ENCODE measurements at places on chromosomes 2 and 18.

GRCh38 chr2:12684471-12684936 is 32.2 kb upstream of the TRIB2 start:
- no peak for DNase-seq

GRCh38 chr2:119064567-119064966 is 94.0 kb downstream of the C1QL2 start:
- no peak for DNase-seq

DNA sequence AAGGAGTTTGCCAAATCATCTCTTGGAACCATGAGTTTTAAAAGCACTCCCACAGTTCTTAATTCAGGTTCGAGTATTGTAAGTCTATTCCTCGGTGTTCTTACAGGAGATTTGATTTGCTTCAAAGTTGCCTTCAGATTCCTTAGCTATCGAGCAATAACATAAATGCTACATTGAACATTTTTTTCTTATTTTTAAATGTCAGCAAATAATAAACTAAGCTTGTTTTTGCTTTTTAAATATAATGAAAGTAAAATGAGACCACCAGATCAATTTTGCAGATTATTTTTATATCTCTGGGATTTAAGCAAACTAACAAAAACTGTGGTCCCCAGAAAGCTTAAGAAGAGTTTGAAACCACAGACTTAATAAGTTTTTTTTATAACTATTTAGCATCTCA is 195.5 kb downstream of the LNPK start:
- DNase-seq: no peak

DNA sequence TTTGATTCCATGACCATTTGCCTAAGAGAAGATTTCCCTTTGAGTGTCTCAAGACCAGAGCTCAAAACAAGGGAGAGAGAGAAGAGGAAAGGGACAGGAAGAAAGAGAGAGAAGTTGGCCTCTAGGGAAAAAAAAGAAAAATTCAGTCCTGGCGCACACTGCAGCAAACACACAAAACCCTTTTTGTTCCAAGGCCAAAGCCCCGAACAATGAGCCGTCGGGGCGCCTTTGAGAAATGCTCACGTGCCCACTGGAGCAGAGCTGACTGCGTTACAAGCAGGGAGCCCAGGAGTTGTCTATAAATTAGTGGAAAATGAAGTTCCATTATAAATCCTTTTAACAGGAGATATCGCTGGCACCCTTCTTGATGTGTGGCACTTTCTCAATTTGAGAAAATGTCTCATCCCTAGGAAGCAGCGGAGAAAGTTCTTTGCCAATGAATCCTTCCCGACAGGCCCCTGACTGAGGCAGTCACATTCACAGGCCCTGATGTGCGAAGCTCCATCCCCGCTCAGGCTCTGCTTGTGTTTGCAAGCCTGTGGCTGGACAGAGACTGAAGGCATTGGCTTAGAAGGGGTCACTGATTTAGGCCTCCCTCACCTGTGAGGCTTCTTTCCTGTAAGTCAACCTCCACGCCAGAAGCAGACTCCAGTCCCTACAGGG is 32.1 kb upstream of the NCKAP5 start:
- no peak for DNase-seq

DNA sequence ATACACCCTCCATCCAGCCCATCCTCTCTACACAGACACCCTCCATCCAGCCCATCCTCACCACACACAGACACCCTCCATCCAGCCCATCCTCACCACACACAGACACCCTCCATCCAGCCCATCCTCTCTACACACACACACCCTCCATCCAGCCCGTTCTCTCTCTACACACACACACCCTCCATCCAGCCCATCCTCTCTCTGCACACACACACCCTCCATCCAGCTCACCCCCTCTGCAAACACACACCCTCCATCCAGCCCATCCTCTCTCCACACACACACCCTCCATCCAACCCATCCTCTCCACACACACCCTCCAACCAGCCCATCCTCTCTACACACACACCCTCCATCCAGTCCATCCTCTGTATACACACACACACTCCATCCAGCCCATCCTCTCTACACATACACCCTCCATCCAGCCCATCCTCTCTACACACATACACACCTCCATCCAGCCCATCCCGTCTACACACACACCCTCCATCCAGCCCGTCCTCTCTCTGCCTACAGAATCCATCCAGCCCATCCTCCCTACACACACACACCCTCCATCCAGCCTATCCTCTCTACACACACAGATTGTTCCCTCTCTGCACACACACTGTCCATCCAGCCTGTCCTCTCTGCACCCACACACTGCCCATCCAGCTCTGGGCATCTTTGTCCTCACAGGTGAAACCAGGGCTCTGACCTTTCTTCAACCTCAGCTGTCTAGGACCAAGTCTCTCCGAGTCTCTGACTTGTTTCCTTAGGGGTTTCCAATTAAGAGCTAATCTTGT is 81.2 kb downstream of the EIPR1 start:
- no peak for DNase-seq

DNA sequence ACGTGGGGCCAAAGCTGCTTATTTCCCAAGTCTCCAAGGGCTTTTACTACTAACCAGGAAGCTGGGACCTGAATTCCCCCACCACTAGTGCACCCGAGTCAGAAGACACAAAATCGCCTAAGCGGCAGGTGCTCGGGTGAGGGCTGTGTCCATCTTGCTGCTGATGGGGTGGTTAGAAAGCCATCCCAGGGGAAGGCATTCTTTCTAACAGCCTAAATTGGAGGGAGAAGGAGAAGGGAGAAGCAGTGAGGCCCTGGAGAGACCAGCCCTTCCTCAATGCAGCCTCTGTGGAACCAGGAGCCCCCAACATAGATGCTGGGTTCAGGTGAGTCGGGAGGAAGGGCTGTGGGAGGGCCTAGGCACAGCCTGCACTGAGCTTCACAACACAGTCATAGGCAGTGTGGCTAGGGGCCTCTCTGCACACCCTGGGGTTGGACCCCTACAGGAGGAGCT is 1.9 kb upstream of the PROM2 start:
- DNase-seq: no peak

- no peak for DNase-seq
Measured at GRCh38 chr2:96665083-96665569, 22.6 kb downstream of the FER1L5 start.

- DNase-seq: no peak
Measured at GRCh38 chr18:62723666-62724281, 8.4 kb downstream of the PHLPP1 start.

- no peak for DNase-seq
Measured at GRCh38 chr2:69789175-69789721, 40.2 kb upstream of the GMCL1 start.

- DNase-seq: no peak
Measured at GRCh38 chr2:43346602-43347567, 120.5 kb upstream of the ZFP36L2 start.

DNA sequence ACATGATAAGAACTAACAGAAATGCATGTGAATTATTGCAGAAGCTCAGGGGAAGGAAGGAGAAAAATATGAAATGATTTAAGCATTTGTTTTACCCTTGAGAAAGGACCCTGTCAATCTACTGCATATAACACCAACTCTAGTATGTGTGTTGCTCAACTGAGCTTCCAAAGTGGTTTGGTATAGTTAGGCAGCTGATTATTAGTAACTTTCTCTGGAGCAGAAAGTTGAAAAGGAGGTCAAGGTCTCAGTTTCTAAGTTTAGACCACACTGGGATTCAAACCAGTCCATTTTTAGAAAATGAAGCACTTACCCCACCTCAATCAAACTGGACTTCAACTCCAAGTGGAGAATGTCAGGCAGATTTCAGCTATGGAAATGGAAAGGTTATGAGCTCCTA is 123.3 kb upstream of the CDC42EP3 start:
- no peak for DNase-seq

GRCh38 chr2:26740890-26741302 is 23.2 kb upstream of the SLC35F6 start:
- DNase-seq: peak; percentile 11

DNA sequence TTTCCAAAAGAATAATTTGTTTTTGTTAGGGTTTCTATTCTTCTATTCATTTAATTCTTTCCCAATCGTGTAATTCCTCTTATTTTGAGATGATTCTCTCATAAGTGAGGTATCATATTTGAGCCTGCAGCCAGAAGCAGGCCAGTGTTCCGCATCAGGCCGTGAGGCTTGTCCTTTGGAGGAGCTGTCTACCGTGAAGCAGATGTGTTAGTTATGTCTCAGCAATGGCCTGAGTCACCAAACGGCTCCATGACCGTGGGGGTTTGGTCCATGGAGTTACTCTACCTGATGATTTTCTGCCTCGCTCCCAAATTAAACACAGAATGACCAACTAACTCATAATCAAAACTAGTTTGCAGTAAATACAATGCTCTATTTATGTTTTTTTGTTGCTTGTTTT is 64.2 kb upstream of the TMEM87B start:
- DNase-seq: no peak

GRCh38 chr2:85554980-85555612 is 6.2 kb downstream of the GGCX start:
- no peak for DNase-seq

DNA sequence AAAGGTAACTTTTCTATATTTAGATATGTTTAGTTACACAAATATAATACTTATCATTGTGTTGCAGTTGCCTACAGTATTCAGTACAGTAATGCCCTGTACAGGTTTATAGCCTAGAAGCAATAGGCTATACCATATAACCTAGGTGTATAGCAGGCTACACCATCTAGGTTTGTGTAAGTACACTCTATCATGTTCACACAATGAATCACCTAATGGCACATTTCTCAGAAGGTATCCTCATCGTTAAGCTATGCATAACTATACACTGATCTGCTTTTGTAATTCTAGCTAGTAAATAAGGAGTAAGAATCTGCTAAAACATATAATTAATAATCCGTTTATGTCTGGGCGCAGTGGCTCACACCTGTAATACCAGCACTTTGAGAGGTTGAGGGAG is 102.1 kb downstream of the COMMD1 start:
- no peak for DNase-seq

GRCh38 chr2:151260573-151261230 is 961 bp downstream of the RBM43 start:
- no peak for DNase-seq

GRCh38 chr2:240349133-240350005 is 86.1 kb upstream of the GPC1 start:
- no peak for DNase-seq

GRCh38 chr2:62227386-62228075 is 31.6 kb downstream of the B3GNT2 start:
- DNase-seq: no peak

- DNase-seq: no peak
Measured at GRCh38 chr2:189267925-189268579, 88.5 kb upstream of the COL5A2 start.

- DNase-seq: no peak
Measured at GRCh38 chr18:4130734-4131719, 324.1 kb downstream of the DLGAP1 start.

- no peak for DNase-seq
Measured at GRCh38 chr2:213763354-213763753, 479.1 kb downstream of the SPAG16 start.

GRCh38 chr2:163667064-163667887 is 68.5 kb downstream of the FIGN start:
- DNase-seq: no peak

GRCh38 chr2:188478724-188479123 is 187.1 kb downstream of the GULP1 start:
- no peak for DNase-seq

- DNase-seq: no peak
Measured at GRCh38 chr2:102841107-102841840, 79.4 kb downstream of the TMEM182 start.

DNA sequence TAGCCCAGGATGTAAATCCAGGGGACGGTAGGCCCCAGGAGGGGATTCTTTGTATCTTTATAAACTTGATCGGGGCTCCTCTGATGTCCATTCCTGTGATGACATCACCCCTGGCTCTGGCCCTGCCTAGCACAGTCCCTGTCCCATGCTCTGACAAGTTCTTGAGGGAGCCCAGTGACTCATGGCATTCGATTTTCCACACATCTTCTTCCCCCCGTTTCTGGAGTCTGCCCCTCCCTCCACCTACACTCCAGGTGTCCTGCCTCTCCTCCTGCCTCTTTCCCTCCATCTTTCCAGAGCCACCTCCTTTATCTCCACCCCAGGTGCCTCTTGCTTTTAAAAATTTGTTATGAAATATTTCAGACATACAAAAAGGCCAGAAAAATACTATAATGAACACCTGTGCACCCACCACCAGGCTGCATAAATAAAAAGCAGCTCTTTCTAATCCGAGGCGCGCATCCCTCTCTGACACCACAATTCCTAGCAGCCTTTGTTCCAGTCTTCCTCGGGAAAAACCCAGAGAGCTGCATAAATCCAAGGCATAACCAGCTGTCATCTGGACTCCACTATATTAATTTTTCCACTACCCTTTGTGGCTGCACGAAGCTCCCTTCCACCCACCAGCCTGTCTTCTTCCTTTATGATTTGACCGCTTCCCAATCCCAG is 207.7 kb downstream of the ZBTB7C start:
- no peak for DNase-seq

DNA sequence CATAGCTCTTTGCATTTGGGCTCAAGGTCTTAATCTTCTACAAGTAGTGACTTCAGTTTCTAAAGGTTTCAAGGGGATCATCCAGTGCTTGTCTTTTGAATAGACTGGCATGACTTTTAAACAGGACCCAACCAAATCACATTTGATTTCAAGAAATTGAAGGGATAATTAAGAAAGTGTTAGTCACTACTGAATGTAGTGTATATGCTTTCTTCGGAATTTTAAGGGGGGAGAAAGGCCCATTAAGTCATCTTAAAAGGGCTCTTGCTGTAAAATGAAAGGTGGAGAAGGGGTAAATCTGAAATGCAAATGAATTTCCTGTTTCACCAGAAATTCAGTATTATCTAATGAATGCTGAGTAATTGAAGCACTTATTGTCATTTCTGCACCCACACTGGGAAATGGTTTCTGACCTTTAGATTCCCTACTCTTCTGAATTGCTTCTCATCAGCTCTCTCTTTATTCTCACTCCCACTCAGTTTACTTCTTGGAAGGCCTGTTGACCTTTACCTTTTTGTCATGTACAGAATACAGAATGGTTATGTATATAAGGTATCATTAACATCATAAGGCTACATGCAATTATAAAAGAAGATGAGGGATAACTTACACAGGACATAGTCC is 241.4 kb downstream of the SLC8A1 start:
- DNase-seq: no peak

GRCh38 chr2:168993538-168993937 is 37.6 kb downstream of the ABCB11 start:
- DNase-seq: no peak

GRCh38 chr2:34159901-34160300 is 560.8 kb upstream of the FAM98A start:
- no peak for DNase-seq

DNA sequence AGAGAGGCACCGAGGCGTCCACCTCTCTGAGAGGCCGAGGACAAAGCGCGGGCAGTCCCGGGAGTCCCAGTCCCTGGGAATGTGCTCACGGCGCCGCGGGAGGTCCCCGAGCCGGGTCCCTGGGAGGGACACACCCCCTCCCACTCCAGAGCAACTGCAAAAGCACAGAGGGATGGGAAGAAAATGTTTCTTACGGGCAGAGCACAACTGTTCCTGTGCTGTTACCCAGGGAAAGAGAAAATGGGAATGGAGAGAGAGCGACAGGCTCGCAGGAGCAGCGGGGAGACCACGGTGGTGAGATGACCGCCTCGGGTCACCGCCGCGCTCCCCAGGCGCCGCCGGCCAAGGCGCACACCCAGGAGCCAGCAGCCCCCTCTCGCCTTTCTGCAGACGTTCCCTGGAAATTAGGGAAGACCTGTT is 1.2 kb upstream of the BCL11A start:
- DNase-seq: no peak

All from stimulated activated CD8-positive, alpha-beta memory T cell treated with anti-CD3 and anti-CD28 coated beads, Interleukin-15, amount 100 ng/mL, for 4 hours (primary cell).